Central memory CD4-positive, alpha-beta T cell (primary cell): ENCODE measurements at places on chromosomes 6 and 20.

DNA sequence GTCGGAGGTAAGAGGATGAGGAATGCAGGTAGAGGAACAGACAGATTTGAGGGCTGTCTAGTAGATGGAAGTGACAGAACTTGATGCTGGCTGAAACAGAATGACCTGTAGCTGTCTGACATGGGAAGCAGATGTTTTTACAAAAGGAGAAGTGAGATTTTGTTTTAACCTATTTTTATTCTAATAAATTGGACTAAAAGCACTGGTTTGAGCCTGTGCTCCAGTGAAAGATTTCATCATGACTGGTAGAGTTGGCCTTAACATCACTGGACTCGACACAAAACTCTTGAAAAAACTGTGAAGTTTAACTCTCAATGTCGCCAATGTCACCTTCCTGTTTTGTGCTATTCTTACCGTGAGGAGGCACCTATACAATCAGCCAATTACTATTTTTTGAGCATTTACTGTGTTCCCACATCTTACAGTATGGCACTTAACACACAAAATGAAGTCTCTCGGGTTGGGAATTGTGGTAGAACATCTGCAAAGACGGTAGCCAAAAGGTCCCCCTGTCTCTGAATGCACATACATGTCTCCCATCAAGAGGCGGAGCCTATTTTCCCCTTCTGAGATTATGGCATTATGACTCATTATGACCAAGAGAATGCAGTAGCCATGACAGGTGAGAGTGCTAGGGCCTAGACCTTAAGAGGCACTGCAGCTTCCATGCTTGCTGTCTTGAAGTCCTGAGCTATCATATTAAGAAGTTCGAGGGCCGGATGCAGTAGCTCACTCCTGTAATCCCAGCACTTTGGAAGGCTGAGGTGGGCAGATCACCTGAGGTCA lies 93.2 kb downstream of the FOXF2 start:
- DNase-seq = no peak

- no peak for DNase-seq
Observed at GRCh38 chr6:148090326-148090725, 252.3 kb upstream of the SASH1 start.

- DNase-seq = peak; percentile 87
Observed at GRCh38 chr20:47727170-47727880, 58.0 kb downstream of the SULF2 start.

DNA sequence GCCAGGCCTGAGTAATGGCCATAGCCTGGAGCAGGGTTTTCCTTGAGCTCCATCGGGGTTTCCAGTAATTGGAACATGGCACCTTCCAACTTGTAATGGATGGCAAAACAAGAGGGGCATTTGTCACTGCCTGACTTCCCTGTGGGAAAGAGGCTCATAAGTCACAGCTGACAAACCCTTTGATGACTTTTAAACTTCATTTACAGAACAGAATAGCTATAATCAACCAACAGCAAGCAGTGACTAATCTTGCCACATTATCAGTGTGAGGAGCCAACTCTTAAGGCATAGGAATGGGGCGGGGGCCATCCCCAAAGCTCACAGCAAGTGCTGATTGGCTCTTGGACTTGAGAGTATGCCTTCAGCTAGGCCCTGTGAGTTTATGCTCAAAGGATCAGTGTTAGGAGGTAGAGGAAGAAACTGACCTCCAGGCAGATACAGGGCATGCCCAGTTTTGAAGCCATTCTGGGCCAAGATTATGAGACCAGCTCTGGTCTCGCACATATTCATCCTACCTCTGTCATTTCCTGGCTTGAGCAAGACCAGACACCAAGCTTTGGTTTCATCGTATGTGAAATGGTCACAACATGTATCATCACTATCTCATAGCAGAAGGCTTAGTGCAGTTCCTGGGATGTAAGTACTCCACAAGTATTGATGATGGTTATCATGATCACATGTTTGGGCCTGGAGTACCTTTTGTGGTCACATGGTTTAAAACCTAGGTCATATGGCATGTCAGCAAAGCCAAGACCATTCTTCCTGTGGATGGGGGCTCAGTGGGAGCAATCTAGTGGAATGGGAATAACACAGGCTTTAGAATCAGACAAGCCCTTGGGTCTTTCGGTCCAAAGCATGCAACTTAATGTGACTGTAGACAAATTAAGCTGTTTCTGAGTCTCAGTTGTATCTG lies 49.2 kb downstream of the EIF2S2 start:
- no peak for DNase-seq

GRCh38 chr6:37576336-37576737 lies 76.6 kb upstream of the CCDC167 start:
- no peak for DNase-seq

DNA sequence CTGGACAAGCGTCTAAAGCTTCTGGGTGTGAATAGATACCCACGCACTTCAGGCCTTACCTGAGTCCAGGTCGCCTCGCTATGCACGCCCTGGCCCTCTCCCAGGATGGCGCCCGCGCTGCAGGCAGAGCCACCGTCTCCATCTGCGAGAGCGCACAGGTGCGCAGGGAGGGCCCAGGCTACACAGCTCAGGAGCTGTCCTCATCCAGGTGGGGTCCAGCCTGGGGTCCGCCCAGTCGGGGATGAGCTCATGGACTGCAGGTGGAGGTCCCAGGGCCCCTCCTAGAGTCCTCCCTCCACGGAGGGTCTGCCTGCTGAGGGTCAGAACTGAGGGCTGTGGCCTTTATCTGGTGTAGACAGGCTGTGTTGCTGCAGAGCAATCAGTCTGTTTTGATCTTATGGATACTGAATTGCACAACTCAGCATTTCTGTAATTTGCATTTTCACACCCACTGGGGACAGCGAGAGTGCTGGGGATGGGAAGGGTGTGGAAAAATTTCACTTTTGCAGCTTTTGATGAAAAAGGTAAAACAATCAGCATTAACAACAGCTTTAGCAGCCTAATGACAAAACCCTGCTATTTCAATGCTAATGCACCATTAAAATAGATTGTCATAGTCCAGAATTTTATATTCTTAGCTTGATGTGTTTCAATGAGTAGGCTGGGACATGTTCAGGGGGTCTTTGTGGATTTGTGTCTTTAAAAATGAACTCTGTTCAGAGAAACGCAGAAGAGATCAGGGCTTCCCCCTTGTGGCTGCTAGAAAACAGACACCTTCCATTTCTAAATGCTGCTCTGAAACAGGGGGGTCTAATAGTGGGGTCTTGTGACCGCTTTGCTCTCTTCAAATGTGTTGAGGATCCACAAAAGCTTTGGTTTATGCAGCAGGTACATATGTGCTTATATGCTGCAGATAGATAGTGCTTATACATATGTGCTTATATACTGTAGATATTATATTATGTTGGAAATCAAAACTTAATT lies 77.8 kb upstream of the PHACTR3 start:
- DNase-seq = no peak

GRCh38 chr6:106124015-106124414 lies 37.9 kb downstream of the PRDM1 start:
- no peak for DNase-seq

GRCh38 chr20:46985250-46985649 lies 90.6 kb downstream of the EYA2 start:
- no peak for DNase-seq

DNA sequence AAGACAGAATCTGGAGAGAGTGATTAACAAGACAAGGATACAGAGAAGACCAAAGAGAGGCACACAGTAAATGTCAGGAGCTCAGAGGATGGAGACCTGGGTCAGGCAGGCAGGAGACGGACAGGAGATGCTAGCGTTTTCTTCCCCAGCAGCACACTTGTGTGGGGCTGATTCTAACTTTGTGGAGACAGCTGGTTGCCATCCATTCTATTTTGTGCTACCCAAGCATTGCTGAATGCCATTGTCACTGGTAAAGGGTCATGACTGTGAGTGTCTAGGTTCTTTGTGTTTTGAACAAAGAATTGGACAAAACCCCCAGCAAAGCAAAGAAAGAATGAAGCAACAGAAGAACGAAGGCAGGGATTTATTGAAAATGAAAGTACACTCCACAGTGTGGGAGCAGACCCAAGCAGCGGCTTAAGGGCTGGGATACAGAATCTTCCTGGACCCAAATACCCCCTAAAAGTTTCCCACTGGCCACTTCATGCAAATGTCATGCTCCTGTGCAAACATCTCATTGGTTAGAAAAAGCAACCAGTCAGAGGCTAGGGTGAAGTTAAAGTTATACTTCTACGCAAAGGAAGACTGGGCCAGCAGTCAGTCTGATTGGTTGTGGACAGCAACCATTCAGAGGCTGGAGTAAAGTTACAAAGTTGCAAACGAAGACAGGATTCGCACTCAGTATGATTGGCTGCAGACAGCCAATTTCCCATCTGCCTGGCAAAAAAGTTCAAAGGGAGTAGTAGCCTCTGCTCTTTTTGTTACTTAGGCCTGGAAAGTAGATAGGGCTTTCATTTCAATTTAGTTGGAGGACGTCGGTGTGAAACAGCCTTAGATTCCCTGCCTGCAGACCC lies 17.5 kb downstream of the PTK7 start:
- no peak for DNase-seq

DNA sequence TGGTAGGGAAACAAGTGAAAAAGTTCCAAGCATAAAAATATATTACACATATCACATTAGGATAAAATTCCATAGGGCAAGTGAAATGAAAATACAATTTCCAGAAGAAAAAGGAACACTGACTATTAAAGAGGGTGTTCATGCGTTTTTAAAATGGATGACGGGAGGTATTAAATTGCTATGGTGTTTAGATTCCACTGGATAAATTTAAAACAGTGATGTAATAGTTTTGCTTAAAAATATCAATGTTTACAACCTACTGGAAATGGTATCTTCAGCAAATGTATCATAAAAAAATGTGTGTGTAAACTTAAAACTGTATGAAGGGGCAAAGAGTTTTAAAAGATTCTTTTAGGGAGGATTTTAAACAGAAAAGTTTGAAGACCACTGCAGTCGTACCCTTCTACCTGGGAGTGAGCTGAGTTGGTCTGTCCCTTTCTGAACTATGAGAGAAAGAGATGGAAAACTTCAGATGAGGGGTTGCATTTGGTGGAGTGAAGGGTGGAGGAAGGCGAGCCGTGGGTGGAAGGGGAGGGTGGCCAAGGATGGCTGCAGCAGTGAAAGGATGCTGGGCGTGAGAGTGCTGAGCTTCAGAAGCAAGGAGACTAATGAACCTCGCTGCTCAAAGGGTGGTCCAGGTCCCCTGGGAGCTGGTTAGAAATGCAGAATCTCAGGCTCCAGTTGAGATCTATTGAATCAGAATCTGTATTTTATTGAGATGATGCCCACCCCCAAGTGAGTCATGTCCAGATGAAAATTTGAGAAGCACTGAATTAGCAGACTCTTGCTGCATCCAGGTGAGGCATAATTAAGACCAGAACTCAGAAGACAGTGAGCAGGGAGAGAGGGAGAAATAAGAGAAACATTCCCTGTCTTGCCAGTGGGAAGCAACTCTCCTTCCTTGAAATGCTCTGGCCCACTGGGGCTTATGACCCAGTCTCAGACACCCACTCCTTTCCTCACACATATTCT lies 54.5 kb upstream of the MRPS10 start:
- DNase-seq = no peak

DNA sequence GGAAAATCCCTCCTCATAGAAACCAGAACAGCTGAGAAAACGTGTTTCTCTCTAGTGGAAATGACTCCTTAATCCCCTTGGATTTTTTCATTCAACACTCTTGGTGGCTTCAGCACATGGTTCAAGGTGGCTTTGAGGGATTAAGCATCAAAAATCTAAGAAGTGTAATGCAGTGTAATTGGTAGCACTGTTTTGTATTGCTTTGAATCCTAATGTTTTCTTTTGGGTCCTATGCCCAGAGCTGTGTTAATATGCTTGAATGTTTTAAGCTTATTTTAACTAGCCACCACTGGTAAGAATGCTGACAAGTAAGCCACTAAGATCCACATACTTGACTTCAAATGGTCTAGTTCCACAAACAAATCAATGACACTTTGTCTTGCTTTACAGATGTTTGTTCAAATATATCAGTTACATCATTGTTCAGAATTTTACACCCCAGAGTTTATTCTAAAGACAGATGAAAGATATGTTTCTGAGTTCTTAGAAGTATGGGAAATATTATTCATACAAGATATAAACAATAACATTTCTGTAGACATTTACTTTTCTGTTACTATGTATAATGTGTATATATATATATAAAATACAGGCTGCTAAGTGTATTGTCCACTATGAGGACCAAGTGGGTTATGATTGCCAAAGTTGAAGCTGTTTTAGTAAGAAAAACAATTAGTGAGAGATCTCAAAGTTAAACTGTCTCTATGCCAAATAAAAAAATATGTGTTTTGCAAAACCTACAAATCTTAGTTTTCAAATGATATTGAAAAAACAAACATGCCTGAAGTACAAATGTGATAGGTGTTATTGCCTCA lies 220.8 kb downstream of the OGFRL1 start:
- DNase-seq = no peak
